ENCODE measurements at places on chromosomes 1 and 21.

- DNase-seq, result no peak
Measured at GRCh38 chr1:48738356-48738755, 38.3 kb downstream of the BEND5 start.

GRCh38 chr1:39196244-39197215, 8.0 kb upstream of the MACF1 start:
- DNase-seq, result no peak

DNA sequence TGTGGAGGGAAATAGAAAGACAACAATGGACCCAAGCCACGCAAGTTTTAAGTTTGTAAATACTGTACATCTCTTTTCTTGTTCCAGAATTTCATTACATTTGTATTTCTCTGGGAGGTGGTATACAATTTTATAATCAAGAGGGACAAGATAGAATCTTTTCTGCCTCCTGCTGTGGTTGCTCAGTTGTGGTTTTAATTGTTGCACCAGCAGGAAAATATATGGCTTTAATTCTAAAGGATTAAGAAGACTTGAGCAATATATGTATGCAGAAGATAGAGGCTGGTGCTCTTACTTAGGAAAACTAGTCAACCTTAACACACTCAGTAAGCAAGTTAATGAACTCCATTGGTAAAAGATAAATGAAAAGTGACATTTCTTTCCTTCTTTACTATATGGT, 19.8 kb upstream of the ASB17 start:
- no peak for DNase-seq

- no peak for DNase-seq
Measured at GRCh38 chr21:44534688-44535087, 5.3 kb downstream of the KRTAP10-1 start.

- no peak for DNase-seq
Measured at GRCh38 chr1:109893532-109894171, 17.0 kb upstream of the CSF1 start.

GRCh38 chr1:180765151-180765550, 133.3 kb downstream of the XPR1 start:
- no peak for DNase-seq

- DNase-seq, result no peak
Measured at GRCh38 chr1:177703888-177704446, 265.9 kb downstream of the SEC16B start.

Data from 8988T (cell line).